ENCODE measurements at places on chromosomes 3 and 15. TPM values are rescaled to one million over a fixed set of nuclear protein-coding genes. Genes with fewer than 3 reads are reported as not detected.
A peak's percentile ranks its signal among the peaks of the same experiment; 100 is the strongest.

GRCh38 chr3:46895204-46895660 is 17.7 kb downstream of the PTH1R start:
- H3K27ac ChIP-seq, result no peak overlapping the region
- peak; percentile 81 for DNase-seq
- H3K4me1 ChIP-seq, result peaks cover 6% of the 10 kb centered on the region
- H3K36me3 ChIP-seq, result no peaks in the 10 kb centered on the region
- no peak overlapping the region for H3K4me3 ChIP-seq
- H3K27me3 ChIP-seq, result peaks cover 43% of the 10 kb centered on the region

The BOC gene
- not detected for total RNA-seq

The ALDH1A3 gene
- not detected for total RNA-seq

DNA sequence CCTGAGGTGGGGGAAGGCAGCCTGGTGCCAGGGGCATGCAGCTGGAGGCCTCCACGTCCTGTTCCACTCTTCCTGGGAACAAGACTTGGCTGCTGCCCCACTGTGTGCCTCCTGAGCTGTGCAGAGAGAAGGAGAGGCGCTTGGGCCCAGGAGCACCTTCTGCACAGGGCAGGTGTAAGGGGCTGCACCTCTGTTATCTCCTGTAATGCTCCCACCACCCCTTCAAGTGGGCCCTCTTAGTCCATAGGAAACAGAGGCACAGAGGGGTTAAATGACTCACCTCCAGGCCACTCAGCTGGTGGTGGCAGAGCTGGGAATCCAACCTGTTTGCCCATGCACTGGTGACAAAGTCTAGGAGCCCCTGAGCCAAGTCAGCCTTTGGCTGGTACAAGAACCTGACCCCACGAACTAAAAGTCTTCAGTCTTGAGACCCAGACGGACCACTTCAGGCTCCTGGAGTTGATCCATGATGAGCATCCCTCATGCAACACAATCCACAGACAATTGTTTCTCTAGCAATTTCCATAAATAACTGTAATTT is 93.2 kb downstream of the IQSEC1 start:
- peaks cover 39% of the 10 kb centered on the region for H3K4me1 ChIP-seq
- no peaks in the 10 kb centered on the region for H3K36me3 ChIP-seq
- no peak overlapping the region for H3K27ac ChIP-seq
- DNase-seq, result no peak
- no peaks in the 10 kb centered on the region for H3K27me3 ChIP-seq

GRCh38 chr3:161905520-161906132 is 409.0 kb downstream of the OTOL1 start:
- H3K27ac ChIP-seq, result no peak overlapping the region
- no peaks in the 10 kb centered on the region for H3K4me1 ChIP-seq
- no peak for DNase-seq
- no peaks in the 10 kb centered on the region for H3K36me3 ChIP-seq
- H3K4me3 ChIP-seq, result no peak overlapping the region
- no peaks in the 10 kb centered on the region for H3K27me3 ChIP-seq

GRCh38 chr3:75176937-75177336 is 487.2 kb upstream of the FRG2C start:
- no peaks in the 10 kb centered on the region for H3K36me3 ChIP-seq
- no peak overlapping the region for H3K4me3 ChIP-seq
- H3K27ac ChIP-seq, result no peak overlapping the region
- no peaks in the 10 kb centered on the region for H3K4me1 ChIP-seq
- DNase-seq, result no peak
- H3K27me3 ChIP-seq, result peaks cover 2% of the 10 kb centered on the region

DNA sequence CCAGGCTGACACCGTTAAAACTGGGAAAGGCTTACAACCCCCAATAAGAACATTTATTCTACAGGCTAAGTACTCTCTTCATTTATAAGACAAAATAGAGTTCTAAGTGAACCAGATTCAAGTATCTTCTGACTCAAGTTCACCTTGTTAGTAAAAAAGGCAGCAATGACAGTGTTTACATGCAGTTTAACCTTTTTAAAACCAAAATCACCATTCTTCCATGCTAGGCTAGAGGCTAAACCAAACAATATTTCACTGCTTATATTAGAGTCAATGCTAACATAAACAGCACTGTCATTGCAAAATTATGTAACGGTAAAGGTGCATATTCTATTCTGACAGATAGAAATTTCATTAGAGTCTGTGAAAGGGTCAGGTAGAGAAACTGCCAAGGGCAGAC is 118.0 kb downstream of the FBN1 start:
- no peaks in the 10 kb centered on the region for H3K4me1 ChIP-seq
- no peak overlapping the region for H3K4me3 ChIP-seq
- H3K27ac ChIP-seq, result no peak overlapping the region
- no peak for DNase-seq

The SHC4 gene
- 0.21 TPM for total RNA-seq

The CPNE9 gene
- total RNA-seq, result not detected

The RAD18 gene
- total RNA-seq, result 44.5 TPM

- DNase-seq, result no peak
- H3K4me1 ChIP-seq, result no peaks in the 10 kb centered on the region
- H3K4me3 ChIP-seq, result no peak overlapping the region
- peaks cover 1% of the 10 kb centered on the region for H3K27me3 ChIP-seq
Observed at GRCh38 chr3:87359826-87360225, 83.4 kb upstream of the POU1F1 start.

- no peaks in the 10 kb centered on the region for H3K36me3 ChIP-seq
- H3K4me1 ChIP-seq, result peaks cover 17% of the 10 kb centered on the region
- DNase-seq, result no peak
- H3K27ac ChIP-seq, result no peak overlapping the region
- H3K27me3 ChIP-seq, result peaks cover 14% of the 10 kb centered on the region
Observed at GRCh38 chr3:184609476-184610244, 48.1 kb downstream of the EPHB3 start.

The RAB6B gene
- not detected for total RNA-seq

- H3K4me1 ChIP-seq, result peaks cover 37% of the 10 kb centered on the region
- no peak overlapping the region for H3K4me3 ChIP-seq
- H3K36me3 ChIP-seq, result no peaks in the 10 kb centered on the region
- H3K27me3 ChIP-seq, result peaks cover 7% of the 10 kb centered on the region
- no peak for DNase-seq
- H3K27ac ChIP-seq, result peak overlapping the region; percentile 78
Observed at GRCh38 chr3:11238880-11239279, 33.3 kb upstream of the ATG7 start.

GRCh38 chr15:80727196-80727595 is 32.1 kb downstream of the ABHD17C start:
- H3K27ac ChIP-seq, result no peak overlapping the region
- no peaks in the 10 kb centered on the region for H3K4me1 ChIP-seq
- no peak overlapping the region for H3K4me3 ChIP-seq

DNA sequence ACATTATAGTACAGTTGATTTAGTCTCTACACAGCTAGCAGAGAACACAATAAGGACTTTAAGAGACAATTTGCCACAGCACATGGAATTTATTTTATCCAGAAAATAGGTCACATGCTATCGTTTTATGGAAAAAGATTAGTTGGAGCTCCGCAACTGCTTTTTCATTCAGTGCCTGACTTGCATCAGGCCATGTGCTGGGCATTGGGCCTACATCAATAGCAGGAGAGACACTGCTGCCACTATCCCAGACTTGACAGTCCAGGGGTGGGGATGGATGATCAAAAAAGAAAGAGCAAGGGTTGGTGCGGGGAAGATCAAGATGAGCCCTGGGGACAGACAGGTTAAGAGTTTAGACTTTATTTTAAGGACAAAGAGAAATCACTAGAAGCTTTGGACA is 75.2 kb upstream of the C3orf80 start:
- H3K27ac ChIP-seq, result no peak overlapping the region
- no peak overlapping the region for H3K4me3 ChIP-seq
- no peak for DNase-seq
- H3K4me1 ChIP-seq, result no peaks in the 10 kb centered on the region

The MYO5C gene
- total RNA-seq, result 0.25 TPM

DNA sequence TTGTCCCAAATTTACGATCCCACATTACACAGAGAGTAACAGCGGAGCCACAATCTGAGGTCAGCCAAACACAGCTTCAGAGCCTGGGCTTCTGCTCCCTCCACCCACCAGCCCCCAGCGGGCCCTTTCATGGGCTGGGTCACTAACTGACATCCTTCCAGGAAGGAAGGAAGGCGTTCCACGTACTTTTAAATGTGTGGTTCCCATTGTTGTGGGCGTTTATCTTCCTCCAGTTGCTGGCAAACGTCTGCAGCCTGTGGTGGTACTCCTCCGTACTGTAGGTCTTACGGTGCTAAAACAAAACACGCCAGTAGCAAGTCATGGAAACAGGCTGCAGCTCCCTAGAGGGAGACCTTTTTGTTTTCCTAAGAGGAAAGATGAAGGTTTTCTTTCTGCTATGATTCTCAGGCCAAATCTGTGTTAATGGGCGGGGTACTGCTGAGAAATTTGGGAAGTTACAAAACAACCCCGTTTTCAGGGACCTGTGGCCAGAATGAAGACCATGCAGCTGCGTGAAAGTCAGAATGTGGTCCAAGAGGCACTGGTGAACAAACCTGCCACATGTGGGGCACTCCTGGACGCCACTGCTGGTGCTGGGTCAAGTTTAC is 7.6 kb downstream of the CTSH start:
- H3K4me1 ChIP-seq, result peaks cover 23% of the 10 kb centered on the region
- no peak overlapping the region for H3K27ac ChIP-seq
- DNase-seq, result no peak
- peaks cover 1% of the 10 kb centered on the region for H3K36me3 ChIP-seq
- H3K27me3 ChIP-seq, result no peaks in the 10 kb centered on the region

DNA sequence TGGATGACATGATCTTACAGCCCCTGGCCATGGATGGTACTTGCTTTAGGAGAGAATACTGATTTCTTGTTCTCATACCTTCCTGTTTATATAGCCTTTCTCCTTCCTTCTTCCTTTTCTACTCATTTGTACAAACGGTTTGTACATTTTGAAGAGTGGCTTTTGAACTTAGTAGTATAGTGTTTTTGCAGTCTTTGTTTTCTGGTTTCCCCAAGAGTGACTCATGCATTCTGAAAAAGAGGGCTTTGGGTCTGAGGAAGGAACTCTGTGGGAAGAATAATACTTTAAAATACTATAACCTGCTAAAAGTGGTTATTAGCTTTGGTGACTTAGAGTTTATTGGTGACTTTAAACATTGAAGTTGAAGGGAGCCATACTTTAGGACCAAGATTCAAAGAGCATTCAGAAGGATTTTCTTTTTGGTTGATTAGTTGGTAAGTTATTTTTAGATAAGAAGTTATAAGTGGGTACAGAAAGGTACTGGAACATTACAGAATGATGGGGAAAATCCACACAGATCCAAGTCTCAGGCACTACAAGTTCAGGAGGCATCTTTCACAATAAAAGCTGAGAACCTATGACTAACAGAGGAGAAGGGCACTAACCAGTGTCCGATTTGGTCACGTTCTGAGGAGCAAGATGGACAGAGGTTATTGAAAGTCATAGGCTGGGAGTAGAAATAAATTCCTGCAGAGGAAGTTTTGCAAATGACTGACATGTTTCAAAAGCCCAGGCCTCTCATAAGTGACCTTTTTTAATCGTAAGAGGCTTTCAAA is 369.6 kb upstream of the AZI2 start:
- no peaks in the 10 kb centered on the region for H3K36me3 ChIP-seq
- H3K27me3 ChIP-seq, result peaks cover 3% of the 10 kb centered on the region
- no peak for DNase-seq
- no peak overlapping the region for H3K27ac ChIP-seq
- no peak overlapping the region for H3K4me3 ChIP-seq
- H3K4me1 ChIP-seq, result no peaks in the 10 kb centered on the region

- H3K36me3 ChIP-seq, result no peaks in the 10 kb centered on the region
- H3K27ac ChIP-seq, result no peak overlapping the region
- no peak overlapping the region for H3K4me3 ChIP-seq
- no peaks in the 10 kb centered on the region for H3K4me1 ChIP-seq
- no peak for DNase-seq
Observed at GRCh38 chr15:86885616-86886015, 805.9 kb downstream of the AGBL1 start.

The PTH1R gene
- total RNA-seq, result not detected

DNA sequence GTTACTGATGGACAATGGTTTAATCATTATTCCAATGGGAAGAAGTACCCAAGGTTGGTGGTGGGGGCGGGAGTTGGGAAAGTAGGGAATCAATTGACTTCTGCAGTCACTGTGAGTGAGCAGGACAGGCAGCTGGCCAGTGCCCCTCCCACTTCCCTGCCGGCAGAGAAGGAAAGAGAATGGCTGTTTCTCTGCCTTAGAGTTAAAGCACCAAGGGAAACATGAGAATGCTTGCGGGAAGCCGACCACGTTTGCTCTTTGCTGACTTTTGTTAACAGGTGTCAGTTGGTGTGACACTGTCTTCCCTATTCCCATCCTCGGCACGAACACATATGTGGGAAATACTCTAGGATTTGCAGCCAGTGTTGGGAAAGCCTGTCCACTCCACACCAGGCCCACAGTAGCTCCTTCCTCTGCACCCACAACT is 33.5 kb upstream of the MFSD1 start:
- H3K27me3 ChIP-seq, result no peaks in the 10 kb centered on the region
- H3K4me1 ChIP-seq, result no peaks in the 10 kb centered on the region
- H3K27ac ChIP-seq, result no peak overlapping the region
- H3K36me3 ChIP-seq, result no peaks in the 10 kb centered on the region
- H3K4me3 ChIP-seq, result no peak overlapping the region

Measured in activated naive CD4-positive, alpha-beta T cell treated with anti-CD3 and anti-CD28 coated beads for 36 hours (primary cell).